ENCODE measurements at places on chromosomes 12 and 14.

DNA sequence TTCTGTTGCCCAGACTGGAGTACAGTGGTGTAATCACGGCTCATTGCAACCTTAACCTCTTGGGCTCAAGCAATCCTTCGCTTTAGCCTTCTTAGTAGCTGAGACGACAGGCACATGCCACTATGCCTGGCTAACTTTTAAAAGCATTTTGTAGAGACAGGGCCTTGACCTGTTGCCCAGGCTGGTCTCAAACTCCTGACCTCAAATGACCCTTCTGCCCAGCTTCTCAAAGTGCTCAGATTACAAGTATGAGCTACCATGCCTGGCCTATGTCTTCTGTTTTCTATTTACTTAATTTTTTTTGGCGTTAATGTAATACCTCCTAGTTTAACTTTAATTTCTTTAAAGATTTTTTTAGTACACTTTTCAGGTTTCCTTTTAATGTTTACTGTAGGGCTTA is 20.6 kb upstream of the KLRF1 start:
- DNase-seq, result no peak

- no peak for DNase-seq
Observed at GRCh38 chr12:103808239-103808880, 32.7 kb downstream of the NT5DC3 start.

DNA sequence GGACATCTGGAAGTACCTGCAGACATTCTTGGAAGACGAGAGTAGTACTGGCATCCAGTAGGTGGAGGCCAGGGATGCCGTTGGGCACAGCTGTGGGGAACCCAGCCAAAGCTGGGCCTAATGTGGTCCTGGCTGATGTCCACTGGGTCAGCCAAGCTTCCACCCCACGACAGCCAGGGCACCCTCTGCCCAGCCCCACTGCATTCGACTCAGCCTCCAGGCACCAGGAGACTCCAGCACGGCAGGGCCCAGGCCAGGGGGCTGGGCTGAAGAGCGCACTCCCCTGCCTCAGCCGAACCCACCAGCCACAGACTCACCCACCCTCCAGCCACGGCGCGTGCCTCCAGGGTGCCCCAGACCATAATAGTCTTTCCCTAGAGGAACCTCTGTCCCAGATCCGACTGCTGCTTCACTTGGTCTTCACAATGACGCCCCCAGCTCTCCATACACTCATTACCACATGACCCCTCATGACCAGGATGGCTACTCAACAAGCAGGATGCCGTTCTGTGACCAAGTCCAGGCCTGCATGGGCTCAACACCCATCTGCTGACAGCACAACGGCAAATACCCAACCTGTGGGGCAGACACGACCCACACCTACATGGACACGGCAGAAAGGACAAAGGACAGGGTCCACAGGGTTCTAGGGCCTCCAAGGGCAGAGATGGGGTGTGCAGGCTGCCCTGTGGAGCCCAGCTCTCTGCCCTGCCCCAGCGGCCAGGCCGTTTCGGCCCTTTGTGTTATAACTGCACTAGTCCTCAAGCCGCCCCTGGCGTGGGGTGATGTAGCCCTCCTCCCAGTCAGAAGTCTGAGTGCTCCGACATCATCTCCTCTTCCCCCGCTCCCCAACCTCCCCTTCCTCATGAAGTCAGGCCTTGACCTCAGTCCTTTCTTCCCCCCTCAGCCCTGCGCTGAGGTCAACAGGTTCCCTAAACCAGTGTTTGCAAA is 22.8 kb downstream of the ITPK1 start:
- DNase-seq, result no peak

- no peak for DNase-seq
Observed at GRCh38 chr14:105488781-105489541, 2.1 kb upstream of the TEDC1 start.

DNA sequence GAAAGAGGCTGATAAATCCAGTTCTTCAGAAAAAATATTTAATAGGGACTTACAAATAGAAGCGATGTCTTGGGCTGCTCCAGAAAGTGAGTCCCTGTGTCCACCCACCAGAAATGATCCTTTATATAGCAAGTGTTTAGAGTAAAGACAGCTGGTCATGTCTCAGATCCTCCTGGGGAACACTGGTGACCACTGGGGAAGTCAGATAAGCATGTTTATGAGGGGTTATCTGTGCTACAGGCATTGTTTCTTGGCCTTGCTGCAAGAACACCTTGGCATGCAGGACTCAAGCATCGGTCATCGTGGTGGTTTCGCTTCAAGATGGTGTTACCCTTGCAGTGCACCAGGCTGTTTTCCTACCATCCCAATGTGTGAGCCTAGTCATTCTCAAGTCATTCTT is 27.2 kb downstream of the CPM start:
- no peak for DNase-seq

- peak; percentile 64 for DNase-seq
Observed at GRCh38 chr14:64209444-64210131, 84.6 kb downstream of the ESR2 start.

GRCh38 chr12:57027805-57028153 is 11.4 kb upstream of the TAC3 start:
- peak; percentile 57 for DNase-seq

DNA sequence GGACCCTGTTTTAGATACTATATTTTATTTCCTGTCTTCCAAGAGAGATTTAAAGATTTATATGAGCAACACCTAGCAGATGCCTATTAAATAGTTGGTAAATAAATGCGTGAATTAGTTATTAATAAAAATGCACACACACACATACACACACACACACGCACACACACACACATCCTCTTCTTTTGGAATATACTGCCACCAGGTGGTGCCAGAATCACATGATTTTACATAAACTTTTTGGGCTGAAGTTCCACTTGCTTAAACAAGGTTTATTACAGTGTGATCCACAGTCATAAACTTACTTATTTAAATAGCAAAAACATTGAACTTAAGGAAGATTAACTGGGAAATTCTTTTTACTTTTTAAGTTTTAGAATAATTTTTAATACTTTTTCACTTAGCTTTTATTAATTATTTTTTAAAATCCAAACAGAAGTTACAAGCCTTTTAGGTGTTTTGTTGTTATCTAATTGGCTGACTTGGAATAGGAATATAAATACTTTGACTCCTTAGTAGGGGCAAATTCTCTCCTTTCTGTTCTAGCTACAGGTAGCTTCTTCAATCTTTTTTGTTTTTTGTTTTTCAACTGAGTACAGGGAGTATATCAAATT is 17.5 kb downstream of the RAD51B start:
- DNase-seq, result peak; percentile 42

DNA sequence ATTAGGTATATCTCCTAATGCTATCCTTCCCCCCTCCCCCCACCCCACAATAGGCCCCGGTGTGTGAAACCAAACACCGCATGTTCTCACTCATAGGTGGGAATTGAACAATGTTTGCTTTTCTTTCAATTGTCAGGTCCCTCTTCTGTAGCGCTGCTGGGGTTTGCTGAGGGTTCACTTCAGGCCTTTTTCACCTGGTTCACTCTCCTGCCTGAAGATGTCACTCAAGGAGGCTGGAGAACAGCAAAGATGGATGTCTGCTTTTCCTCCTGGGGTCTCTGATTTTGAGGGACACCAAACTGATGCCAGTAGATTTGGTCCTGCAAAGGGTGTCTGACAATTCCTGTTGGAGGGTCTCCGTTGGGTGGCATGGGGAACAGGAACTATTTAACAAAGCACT is 35.8 kb downstream of the KLRK1 start:
- no peak for DNase-seq

- DNase-seq, result peak; percentile 78
Observed at GRCh38 chr14:76337635-76338545, 38.0 kb upstream of the ESRRB start.

DNA sequence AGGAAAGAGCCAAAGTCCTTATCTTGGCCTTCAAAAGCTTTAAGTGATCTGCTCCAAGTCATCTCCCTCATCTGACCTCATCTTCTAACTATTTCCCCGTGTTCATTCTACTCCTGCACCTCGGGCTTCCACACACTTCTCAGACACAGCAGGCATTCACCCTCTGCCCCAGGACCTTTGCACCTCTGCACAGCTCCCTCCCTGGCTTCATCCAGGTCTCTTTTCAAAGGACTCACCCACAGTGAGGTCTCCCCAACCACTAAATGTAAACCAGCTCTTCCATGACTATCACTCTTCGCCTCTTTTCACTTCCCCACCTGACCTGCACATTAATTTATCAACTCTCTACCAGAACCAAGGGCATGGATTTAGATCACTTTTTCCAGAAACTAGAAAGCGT is 161.8 kb downstream of the PIWIL1 start:
- no peak for DNase-seq

DNA sequence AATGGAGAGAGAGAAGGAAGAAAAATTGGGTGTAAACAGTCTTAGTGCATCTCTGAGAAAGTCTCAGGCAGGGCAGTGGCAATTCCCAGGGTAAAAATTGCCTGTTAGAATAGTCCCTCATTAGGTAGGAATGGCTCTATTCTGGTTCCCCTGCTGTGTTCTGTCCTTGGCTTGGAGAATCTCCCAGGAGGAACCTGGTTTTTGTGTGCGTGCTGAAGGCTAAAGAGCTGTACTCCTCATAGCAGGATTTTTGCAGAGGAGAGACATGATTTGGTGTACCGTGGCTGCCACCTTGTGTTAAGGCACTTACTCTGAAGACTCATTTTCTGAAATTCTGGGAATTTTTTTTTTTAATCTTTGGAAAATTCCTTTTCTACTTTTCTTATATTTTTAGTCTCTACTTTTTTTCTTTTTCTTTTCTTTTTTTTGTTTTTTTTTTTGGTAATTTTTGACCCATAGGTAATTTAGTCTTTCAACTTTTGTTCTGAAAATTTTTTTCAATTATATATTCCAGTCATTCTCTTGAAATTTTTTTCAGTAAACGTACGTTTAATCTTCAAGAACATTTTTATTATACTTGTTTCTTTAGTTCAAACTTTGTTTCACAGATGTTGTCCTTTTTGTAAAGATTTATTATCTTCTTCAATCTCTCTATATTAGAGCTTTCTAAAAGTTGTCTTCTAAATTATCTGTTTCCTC is 63.8 kb downstream of the FBXO33 start:
- peak; percentile 35 for DNase-seq

DNA sequence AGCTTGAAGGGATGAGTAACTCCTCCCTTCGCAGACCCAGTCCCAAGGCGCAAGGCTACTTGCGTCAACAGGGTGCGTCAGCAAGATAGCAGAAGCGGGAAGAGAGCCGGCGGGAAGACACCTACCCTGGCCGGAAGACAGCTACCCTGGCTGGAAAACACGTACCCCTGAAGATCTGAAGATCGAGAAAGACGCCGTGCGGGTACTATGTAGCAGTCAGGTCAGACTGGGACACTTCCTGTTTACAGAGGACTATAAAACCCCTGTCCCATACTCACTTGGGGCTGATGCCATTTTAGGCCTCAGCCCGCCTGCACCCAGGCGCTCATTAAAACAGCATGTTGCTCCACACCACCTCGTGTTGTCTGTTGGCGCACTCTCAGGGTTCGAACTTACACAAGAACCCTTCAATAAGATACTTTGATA is 80.9 kb downstream of the ABCD2 start:
- DNase-seq, result no peak

DNA sequence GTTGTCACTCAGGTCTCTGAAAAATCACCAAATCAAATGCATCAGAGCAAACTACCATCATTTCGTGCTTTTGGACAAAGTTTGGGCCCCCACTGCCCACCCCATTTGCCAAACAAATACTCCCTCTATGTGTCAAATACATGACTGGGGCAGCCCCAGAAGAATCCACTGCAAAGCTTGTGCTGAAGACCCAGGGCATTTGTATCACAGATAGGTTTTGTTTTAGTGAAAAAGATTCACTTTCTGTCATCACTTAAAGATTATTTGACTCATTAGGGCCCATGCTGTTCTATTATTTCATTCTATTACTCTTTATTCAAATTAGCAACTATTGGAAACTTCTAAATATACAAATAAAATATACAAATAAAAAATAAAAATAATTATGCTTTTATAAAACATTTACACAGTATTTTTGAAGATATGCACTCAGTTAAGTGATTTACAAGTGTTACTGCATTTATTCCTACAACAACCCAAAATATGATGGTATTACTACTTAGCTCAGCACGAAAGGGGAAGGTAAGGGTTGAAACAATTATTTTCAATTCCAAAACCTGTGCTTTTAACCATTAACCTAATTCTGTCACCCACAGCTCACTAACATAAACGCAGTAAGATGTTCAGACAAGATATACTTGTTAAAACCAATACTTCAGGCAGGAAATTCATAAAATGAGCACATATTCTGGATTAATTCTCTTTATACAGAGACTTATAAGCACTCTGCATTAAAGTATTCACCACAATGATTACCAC is 36.5 kb downstream of the LRIG3 start:
- DNase-seq, result no peak

GRCh38 chr12:124302241-124302806 is 7.4 kb downstream of the RFLNA start:
- no peak for DNase-seq

GRCh38 chr14:37539992-37540391 is 55.1 kb downstream of the FOXA1 start:
- DNase-seq, result no peak

DNA sequence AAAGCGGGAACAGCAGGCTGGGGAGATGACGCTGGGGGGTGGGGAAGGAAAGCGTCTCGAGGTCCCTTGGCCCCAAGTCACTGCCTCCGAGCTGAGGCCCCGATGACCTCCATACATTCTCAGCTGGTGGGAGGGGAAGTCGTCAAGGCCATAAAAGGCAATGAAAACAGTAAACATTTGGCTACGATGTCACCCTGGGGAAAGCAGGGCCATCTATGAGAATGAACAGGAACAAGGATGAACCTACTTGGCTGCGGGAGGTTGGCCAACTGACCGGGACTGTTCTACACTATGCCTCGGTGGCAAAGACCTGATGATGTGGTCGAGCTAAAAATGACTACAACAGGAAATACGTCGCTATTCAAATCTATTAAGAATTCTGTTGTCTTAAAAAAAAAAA is 19.5 kb downstream of the PRKAB1 start:
- DNase-seq, result no peak

DNA sequence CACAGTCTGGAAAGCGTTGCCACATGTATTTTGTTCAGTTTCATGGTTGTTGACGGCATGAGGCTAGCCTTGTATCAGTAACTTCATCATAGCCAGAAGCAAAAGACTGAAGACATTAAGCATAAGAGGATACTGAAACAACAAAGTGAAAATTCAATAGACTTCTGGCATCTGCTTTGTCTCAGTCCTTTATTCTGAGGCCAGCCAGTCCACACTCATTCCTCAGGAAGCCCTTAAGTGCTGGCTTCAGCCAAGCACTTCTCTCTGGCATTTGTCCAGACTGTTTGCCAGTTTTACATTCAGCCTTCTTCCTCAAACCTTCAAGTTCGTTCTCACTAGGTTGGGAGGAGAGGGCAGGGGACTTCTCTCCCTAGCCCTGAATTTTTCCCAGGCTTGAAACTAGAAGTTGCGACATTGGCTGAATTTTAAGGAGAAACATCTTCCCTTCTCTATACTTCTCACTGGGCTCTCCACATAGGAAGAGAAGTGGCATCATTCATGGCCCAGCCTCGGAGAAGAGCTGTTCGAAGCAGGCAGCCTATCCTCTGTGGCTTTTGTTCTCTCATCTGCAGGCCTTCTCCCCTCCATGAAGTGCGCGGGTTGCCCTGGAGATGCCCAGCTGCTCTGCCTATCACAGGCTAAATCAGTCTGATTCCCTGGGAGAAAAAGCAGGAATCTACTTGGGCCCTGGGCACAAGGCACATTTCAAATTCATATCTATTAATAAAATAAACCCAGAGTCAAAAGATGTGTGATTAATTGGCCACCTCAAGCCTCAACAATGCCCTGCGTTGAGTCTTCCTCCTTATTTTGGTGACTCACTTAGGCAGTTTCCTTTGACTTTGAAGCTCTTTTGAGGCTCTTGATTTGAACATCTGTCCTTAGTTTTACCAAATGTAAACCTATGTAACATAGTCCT is 130.9 kb upstream of the PLEKHA5 start:
- DNase-seq, result no peak

All from NCI-H524 treated with DMSO at 0.1 percent for 48 hours (cell line).